ENCODE measurements at places on chromosomes 3 and 15. TPM values are rescaled to one million over a fixed set of nuclear protein-coding genes. Genes with fewer than 3 reads are reported as not detected.
A peak's percentile ranks its signal among the peaks of the same experiment; 100 is the strongest.

DNA sequence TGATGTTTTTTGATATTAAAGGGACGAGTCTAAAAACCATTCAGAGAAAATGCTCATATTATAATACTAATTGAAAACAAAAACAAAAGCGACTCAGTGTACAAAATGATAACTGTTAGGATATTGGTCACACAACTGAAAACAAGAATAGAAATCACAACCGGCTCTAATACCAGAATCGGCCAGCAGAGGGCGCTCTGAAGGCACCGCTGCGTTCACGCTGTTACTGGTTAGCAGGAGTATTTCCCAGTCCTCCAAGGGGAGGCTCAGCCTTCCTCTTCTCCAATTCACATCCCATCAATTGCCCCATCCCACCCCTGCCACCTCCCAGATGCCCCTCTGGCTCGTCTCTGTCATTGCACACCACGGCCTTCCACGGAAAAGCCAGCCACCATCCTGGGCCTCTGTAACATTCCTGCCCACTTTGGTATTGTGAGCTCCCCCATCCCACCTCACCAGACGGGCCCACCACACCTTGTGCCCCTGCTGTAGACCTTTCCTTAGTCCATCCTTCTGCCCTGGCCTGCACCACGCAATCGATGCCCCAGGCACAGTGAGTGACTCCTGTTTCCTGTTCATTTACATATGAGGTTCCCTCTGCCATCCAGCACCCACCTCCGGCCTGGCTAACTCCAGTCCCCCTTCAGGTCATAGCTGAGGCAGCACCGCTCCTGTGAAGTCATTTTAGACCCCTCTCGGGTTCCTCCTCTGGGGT lies 8.5 kb downstream of the FAM107A start:
- peak; percentile 70 for DNase-seq

GRCh38 chr15:48644467-48644826 lies 1.1 kb downstream of the FBN1 start:
- DNase-seq: no peak

DNA sequence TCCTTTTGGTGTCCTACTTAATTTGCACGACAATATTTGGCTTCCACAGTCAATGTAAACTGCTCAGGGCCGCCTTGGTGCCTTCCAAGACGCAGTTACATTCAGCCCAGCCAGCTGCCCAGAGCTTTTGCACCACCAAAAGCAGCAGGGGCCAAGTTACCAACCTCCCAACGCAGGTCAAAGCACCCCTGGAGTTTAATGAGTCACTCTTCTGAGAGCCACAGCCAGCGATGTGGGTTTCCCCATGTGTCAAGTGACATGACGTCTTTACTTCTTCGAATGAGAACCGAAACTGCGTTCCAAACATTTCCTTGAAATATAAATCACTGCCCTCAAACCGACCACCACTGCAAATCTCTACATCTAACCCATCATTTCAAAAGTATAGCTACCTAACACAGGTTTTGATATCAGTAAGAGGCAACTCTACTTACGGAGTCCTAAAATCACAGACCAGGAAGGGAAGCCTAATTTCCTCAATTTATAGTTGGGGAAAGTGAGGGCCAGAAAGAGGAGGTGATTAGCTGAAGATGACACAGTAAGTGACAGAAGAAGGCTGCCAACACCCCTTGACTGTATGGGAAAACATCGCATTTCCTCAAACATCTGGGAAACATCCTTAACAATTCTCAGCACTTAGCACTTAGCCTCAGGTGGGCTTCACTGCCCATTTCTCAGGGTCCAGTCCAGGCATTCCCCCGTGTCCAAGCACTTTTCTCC lies 24.5 kb downstream of the MB21D2 start:
- DNase-seq: peak; percentile 54

- DNase-seq: no peak
Observed at GRCh38 chr3:182596676-182597410, 196.5 kb upstream of the ATP11B start.

- DNase-seq: no peak
Observed at GRCh38 chr3:32613183-32613582, 42.5 kb upstream of the DYNC1LI1 start.

DNA sequence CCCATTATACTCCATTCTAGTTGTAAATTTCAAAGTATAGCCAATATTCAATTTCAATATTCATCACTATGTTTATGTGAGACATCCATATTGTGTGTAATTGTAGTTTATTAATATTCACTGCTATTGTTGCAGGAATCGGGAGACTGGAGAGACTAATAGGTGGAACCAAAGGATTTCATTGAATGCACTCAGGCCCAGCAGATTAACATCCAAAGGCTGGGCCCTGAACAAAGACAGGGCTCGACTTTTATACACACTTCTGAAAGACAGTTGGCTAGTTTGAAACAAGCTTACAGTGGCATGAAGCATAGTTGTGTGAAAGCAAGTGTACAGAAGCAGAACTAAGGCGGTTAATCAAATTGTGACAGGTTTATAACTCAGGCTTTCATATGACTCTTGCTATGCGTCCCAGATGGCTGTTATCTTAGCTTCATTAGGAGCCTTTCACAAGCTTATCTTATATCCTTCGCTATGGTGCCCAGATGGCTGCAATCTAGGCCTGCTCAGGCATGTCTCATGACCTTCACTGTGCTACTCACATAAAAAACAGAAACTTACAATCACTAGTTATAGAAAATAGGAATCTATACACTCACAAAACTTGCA lies 1038.8 kb upstream of the EPHA6 start:
- DNase-seq: no peak

GRCh38 chr3:195812366-195812765 lies 637 bp upstream of the MUC4 start:
- DNase-seq: no peak

- no peak for DNase-seq
Observed at GRCh38 chr3:14134291-14134690, 9.4 kb downstream of the TMEM43 start.

- no peak for DNase-seq
Observed at GRCh38 chr3:109316162-109316730, at the start of gene DPPA2. TSS of gene DPPA2 (minus strand) at chr3:109316517. CDS start at chr3:109314542, 1,975 bp downstream.

DNA sequence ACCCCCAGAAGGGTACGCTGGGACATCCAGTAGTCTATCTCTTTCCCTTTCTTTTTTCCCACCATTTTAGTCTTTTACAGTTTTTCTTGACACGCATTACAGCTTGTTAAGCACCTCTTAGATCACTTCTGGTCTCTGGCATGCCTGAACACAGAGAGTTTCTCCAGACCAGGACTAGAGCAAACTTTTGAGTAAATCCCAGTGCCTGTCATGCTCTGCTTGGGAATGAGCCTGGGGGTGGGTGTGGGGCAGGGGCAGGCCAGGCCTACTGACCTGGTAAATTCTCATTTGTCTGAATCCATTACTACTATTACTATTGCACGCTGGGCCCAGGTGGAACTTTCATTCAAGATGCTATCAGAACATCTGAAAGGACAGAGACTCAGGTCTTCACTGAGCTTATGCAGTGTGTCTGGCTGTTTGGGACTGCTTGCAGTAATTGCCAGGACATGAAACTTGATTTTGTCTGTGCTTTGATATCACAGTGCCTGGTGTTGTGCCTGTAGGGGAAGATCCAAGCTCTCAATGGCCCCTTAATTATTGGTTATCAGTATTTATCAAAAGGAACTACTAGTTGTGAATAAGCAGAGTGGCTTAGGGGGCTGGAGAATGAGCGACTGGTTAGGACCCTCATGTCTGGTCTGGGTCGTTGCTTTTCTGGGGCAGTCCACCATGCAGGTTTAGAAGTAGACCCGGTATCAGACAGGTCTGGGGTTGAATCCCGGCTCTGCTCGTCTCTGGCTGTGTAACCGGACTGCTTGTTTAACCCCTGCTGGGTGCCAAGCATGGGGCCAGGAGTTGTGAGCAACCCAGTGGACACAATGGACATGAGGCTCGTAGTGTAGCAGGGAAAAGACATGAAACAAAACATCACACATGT lies 196.1 kb upstream of the TLE3 start:
- DNase-seq: no peak

GRCh38 chr3:51539291-51539941 lies 897 bp downstream of the RAD54L2 start:
- peak; percentile 39 for DNase-seq

The MAP1A gene
- 0.17 TPM for total RNA-seq

The CCR3 gene
- not detected for total RNA-seq

GRCh38 chr3:161890147-161890625 lies 393.6 kb downstream of the OTOL1 start:
- no peak for DNase-seq

The ZNF660 gene
- 7.5 TPM for total RNA-seq

The FAM174B gene
- 1.9 TPM for total RNA-seq

- DNase-seq: no peak
Observed at GRCh38 chr3:143783851-143784370, 64.4 kb downstream of the SLC9A9 start.

DNA sequence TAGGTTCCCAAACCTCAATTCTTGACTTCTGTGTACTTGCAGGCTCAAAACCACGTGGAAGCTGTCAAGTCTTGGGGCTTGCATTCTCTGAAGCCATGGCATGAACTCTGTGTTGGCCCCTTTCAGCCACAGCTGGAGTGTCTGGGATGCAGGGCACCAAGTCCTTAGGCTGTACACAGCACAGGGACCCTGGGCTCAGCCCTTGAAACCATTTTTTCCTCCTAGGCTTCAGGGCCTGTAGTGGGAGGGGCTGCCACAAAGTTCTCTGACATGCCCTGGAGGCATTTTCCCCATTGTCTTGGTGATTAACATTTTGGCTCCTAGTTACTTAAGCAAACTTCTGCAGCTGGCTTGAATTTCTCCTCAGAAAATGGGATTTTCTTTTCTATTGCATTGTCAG lies 135.4 kb downstream of the ATG7 start:
- no peak for DNase-seq

DNA sequence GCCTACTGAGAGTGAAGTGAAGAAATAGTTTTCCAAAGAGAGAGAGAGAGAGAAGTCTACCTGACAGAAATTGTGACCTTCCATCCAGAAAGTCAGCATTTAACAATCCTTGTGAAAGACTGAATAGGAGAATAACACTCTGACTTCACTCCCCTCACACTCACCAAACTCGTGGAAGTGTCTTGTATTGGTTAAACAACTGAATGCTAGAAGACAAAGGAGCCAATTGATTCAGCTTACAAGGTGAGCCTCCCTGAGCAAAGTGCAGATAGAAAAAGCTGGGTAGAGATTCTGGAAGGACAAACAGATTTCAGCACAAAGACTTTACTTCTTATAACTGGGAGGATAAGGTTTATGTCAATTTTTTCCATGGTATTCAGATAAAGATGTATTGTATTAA lies 40.8 kb upstream of the OSTN start:
- no peak for DNase-seq

The STX19 gene
- not detected for total RNA-seq

GRCh38 chr3:42228796-42229195 lies 37.2 kb downstream of the CCK start:
- DNase-seq: no peak

DNA sequence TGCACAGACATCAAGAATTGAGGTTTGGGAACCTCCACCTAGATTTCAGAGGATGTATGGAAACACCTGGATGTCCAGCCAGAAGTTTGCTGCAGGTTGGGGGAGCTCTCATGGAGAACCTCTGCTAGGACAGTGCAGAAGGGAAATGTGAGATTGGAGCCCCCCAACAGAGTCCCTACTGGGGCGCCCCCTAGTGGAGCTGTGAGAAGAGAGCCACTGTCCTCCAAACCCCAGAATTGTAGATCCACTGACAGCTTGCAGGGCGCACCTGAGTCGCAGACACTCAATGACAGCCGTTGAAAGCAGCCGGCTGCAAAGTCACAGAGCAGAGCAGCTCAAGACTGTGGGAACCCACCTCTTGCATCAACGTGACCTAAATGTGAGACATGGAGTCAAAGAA lies 34.6 kb upstream of the EPHA6 start:
- DNase-seq: no peak

- no peak for DNase-seq
Observed at GRCh38 chr3:107028086-107028485, 349.2 kb upstream of the CCDC54 start.

DNA sequence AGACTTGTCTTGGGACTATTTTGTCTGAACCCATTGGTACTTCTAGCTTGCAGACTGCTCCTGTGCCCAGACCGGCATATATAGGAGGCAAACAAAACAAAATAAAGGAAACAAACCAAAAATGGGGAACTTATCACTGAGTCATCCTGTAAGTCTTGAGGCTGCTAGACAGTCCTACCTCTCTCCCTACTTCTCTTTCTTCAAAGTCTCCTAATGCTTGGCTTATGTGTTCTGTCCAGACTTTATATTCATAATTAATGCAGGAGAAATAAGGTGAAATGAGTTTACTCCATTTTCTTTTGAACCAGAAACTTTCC lies 266.2 kb downstream of the ZNF385D start:
- no peak for DNase-seq
